ENCODE measurements at places on chromosomes 7 and 10.

DNA sequence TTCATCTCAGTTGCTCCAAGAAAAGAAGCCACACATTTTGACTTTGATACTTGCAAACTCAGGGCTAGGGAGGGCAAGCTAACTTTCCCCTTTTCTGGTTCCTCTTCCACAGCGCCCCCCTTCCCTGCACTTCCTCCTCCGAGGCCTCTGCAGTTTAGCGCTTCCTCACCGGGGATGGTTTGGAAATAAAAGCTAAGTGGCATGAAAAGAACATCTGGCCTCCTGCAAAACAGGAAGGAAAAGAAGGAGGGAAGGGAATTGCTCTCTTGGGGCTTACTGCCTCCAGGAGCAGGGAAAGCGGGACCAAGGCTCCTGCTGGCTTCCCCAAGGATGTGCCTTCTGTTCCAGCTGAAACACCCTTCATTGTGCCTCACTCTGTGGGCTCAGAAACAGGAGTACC lies 42.3 kb downstream of the PRKCQ start:
- no peak for DNase-seq

DNA sequence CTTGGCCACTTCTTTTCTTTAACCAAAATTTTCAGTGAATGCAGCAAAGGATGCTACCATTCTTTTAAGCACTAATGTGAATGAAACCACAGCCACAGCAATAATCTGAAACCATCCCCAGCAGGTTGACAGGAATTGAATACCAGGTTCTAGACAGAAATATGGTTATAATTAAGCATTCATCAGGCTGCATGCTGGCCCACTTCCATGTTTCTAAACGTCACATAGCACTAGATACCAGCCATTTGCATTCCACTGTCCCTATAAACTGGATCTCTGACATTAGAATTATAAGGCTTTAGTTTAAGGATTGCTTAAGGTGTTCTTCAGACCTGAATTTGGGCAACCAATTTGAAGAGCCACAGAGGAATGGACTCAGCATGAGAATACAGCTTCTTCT lies 340.8 kb upstream of the KLF6 start:
- DNase-seq, result no peak

DNA sequence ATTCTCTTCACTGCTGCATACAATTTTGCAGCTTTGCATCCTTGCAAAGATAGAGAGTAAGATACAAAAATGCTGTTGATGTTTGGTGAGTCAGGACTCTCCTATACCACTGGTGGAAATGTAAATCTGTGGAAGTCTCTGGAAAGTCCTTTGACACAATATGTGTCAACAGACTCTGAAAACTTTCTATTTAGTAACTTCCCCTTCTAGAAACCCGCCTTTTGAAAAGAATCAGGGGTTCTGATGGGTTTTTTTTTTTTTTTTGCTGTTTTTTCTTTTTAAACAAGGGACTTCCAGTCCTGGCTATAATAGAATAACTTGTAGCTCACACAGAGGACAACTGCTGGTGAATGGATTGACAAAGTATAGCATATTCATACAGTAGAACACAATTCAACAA lies 16.4 kb downstream of the NOD1 start:
- no peak for DNase-seq

- DNase-seq, result no peak
Measured at GRCh38 chr7:80601999-80602398, 36.4 kb upstream of the CD36 start.

- DNase-seq, result no peak
Measured at GRCh38 chr10:133129071-133129858, 30.8 kb upstream of the KNDC1 start.

GRCh38 chr7:1812509-1813393 lies 142.7 kb downstream of the ELFN1 start:
- DNase-seq, result no peak

- DNase-seq, result no peak
Measured at GRCh38 chr10:30732671-30733070, 103.1 kb upstream of the LYZL2 start.

DNA sequence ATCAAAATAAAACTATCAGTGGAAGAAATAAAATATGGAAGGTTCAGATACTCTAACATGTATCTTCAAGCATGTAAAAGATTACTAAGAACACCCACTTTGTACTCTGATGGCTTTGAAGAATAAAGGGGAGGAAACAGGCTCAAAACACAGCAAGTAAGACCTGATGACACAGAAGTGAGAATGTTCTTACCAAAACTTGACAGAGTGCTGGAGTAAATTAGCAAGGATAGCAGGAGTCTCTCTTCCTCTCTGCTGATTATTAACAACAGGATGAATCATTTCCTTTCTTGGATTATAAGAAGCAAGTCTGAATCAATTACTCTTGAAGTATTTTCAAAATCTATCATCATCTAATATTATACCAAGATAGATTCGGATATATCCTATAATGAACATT lies 47.5 kb downstream of the GLI3 start:
- no peak for DNase-seq

DNA sequence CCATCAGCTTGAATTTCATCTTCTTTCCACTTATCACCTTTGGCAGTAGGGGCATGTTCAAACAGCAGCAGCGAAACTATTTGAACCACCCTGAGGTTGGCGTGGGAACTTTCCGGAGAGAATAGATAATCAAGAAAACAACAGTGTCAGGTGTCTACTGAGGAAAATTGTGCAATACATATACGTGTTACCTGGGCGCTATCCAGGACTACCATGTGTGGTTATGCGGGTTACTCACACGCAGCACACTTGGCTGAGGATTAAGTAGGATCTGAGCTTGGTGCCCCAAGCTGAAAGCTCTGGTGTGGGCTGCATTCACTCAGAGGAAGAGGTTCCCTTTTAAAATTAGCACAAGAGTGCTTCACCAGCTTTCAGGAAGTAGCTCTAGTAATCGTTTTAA lies 8.8 kb upstream of the ABI1 start:
- DNase-seq, result peak; percentile 46

GRCh38 chr7:137772316-137772715 lies 74.5 kb downstream of the DGKI start:
- no peak for DNase-seq

GRCh38 chr7:25259487-25260243 lies 31.4 kb upstream of the NPVF start:
- peak; percentile 50 for DNase-seq

DNA sequence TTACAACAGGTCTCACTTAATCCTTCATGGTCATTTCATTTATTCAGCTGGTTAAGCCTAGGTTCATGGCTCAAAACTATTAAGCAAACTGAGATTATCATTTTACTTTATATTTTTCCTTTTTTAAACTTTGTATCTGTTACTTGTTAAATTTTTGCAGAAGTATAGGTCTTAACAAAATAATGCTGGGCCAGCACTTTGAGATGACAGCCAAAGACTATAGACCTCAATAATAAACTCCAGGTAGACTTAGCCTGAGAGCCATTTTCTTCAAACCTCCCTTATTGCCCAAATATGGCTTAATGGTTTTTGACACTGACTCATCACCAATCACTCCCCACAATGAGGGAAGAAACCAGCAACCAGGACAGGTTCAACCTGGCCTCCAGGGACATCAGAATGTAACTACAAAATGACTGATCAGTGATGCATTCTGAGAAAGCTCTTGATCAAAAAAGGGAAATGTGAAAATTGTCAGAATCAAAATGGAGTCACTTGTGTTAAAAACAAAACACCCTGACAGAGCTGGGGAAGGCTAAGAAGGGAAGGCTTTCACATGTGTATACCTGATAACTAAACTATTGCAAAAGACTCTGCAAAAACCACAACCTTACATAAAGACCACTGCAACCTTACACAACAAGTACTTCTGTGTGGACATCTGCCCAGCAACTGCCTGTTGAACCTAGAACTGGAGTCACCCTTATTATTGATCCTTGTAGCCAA lies 2.1 kb upstream of the CCDC126 start:
- DNase-seq, result no peak

- DNase-seq, result no peak
Measured at GRCh38 chr7:4818000-4818794, 42.8 kb downstream of the AP5Z1 start.

DNA sequence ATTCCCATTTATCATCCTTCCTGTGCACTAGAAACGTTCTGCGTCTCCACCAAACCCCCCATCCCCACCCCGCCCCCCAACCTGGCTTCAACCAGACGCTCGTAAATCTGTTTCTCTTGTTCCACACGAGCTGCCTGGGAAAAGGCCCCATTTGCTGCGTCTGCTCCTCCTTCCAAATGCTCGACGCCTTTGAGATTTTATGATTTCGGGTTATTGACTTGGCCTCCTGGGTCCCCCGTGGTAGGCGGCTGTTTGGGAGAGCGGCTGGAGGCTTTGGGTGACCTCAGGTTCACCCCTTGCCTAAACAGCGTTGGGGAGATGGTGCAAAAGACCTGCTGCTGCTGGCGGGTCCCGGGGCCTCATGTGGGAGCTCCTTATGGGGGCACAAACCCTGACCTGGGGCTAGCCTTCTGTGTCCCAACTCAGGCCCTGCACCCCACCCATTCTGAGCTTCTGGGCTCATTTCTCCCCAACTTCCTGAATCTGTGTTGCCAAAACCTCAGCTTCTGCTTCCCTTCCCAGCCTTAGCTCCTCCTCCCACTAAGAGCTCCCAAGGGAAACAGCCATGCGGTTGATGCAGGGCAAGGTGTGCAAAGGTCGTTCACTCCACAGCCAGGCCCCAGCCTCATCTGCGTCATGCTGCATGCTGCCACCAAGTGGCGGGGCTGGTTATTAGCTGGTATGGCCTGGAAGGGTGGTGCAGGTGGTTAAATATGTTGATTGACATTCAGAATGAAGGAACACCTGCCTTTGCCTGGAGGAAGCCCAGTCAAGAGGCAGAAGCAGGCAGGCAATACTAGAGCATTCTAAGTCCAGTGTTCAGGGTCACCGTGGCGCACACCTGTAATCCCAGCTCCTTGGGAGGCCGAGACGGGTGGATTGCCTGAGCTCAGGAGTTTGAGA lies 49.1 kb upstream of the ELN start:
- DNase-seq, result peak; percentile 73

GRCh38 chr7:100013328-100013676 lies 2.1 kb upstream of the ZKSCAN1 start:
- DNase-seq, result no peak

DNA sequence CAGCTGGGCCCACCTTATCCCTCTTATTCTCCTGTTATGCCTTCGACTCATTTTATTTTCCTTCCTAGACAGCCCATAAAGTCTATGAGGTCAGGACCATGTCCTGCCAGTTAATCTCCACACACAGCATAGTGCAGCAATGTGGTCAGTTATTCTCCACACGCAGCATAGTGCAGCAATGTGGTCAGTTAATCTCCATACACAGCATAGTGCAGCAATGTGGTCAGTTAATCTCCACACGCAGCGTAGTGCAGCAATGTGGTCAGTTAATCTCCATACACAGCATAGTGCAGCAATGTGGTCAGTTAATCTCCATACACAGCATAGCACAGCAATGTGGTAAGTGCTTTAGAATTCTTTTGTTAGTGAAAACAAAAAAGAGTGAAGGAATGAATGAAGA lies 77.8 kb downstream of the TEX36 start:
- DNase-seq, result no peak

GRCh38 chr10:124346831-124347230 lies 71.9 kb downstream of the OAT start:
- no peak for DNase-seq

GRCh38 chr10:112286837-112287818 lies 3.9 kb downstream of the TECTB start:
- no peak for DNase-seq

DNA sequence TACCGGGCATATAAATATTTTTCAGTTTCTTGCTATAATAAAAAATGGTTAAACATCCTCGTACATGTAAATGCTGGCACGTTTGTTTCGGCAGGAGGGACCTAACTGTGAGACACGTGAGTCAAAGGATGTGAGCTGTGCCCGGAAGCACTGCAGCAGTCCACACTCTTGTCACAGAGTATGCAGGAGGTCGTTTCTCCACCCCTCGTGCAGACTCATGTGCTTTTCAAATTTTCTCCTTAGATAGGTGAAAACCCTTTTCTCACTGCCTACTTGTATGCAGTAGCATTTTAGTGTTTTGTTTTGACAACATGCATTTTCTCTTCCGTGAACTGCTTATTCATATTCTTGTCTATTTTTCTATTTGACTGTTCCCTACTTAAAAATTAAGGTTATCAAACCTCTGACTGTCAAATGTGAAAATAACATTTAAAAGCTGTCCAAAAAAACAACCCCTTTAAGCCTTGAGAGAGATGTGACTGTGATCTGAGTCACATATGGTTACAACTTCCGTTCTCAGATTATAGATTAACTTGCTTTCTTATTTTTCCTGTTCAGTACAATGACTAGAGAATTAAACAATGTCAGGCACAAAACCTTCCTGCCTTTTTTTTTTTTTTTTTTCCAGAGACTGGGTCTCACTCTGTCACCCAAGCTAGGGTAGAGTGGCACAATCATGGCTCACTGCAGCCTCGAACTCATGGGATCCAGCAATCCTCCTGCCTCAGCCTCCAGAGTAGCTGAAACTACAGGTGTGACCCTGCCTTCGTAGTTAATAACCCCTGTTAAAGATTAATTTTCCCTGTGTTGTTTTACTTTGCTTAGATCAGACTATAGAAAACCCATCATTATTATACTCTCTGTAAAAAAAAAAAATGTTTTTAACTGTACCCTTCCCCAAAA lies 45.1 kb downstream of the DPY19L1 start:
- DNase-seq, result no peak

GRCh38 chr10:115909962-115910731 lies 362.9 kb downstream of the GFRA1 start:
- no peak for DNase-seq

DNA sequence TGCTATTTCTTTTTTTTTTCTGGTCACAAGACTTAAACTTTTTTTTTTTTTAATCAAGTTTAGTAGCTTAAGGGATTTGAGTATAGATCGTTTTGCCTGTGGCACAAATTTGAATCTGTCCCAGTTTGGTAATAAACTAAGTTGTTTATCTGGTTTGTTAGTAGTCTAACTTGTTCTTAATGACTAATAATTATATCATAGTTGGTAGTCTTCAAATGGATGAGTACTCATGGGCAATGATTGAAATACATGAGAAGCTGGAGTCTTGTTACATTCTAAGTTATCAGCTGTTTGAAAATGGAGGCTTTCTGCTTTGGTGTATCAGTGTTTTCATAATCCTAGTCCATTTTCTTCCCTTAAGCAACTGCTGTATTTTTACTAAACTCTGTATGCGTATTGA lies 12.3 kb downstream of the BTAF1 start:
- DNase-seq, result no peak

- DNase-seq, result no peak
Measured at GRCh38 chr10:70478191-70479164, at the start of gene PALD1. Gene PALD1 (plus strand): TSS chr10:70478767. CDS start chr10:70525952, 47,185 bp downstream.

DNA sequence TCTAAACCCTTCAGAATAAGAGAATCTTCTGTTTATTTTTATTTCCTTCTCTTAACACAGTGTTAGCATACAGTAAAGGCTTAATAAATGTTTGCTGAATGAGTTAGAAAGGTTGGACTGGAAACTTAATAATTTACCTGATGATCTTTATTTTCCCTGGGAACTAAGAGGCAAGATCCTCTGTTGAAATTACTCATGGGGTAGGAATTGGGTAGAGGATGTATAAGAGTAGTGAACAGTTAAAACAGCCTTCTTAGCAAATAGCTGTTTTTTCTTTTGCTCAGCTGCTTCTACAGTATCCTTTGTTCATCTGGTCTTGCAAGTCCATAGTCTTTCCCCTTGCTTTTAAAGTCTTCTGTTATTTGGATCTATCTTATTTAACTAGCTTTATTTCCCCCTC lies 80.0 kb downstream of the AKAP9 start:
- no peak for DNase-seq
